ENCODE measurements at places on chromosomes 1 and 21. TPM values are rescaled to one million over a fixed set of nuclear protein-coding genes. Genes with fewer than 3 reads are reported as not detected.

DNA sequence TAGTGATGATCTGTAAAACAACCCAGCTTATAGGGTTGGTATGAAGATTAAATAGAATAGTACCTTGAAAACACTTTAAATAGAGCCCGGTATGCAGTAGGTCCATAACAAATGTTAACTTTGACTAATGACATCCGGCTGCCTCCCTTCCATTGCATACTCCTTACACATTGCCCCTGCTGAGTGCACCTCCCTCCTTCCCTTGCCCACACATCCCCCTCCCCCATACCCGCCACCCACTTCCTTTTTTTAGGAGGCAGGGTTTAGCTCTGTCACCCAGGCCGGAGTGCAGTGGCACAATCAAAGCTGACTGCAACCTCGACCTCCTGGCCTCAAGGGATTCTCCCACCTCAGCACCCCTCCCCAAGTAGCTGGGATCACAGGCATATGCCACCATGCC is 24.4 kb upstream of the ZC3H12A start:
- DNase-seq = peak; percentile 66
- peaks cover 12% of the 10 kb centered on the region for H3K4me1 ChIP-seq
- no peak overlapping the region for H3K27ac ChIP-seq
- no peaks in the 10 kb centered on the region for H3K36me3 ChIP-seq

GRCh38 chr1:84073266-84073665 is 70.8 kb upstream of the PRKACB start:
- DNase-seq = no peak
- H3K27me3 ChIP-seq = peaks cover 10% of the 10 kb centered on the region
- peaks cover 4% of the 10 kb centered on the region for H3K36me3 ChIP-seq
- H3K27ac ChIP-seq = no peak overlapping the region
- H3K4me3 ChIP-seq = no peak overlapping the region

EFNA3 gene
- total RNA-seq = 6.9 TPM

CD164L2 gene
- total RNA-seq = not detected

- no peak overlapping the region for H3K4me3 ChIP-seq
- H3K36me3 ChIP-seq = peaks cover 24% of the 10 kb centered on the region
Measured at GRCh38 chr1:26784886-26785285, 2.9 kb upstream of the PIGV start.

GRCh38 chr21:39281853-39282252 is 31.6 kb downstream of the BRWD1 start:
- DNase-seq = no peak
- no peaks in the 10 kb centered on the region for H3K4me1 ChIP-seq
- H3K27ac ChIP-seq = no peak overlapping the region
- H3K27me3 ChIP-seq = no peaks in the 10 kb centered on the region
- H3K36me3 ChIP-seq = peaks cover 17% of the 10 kb centered on the region

DNA sequence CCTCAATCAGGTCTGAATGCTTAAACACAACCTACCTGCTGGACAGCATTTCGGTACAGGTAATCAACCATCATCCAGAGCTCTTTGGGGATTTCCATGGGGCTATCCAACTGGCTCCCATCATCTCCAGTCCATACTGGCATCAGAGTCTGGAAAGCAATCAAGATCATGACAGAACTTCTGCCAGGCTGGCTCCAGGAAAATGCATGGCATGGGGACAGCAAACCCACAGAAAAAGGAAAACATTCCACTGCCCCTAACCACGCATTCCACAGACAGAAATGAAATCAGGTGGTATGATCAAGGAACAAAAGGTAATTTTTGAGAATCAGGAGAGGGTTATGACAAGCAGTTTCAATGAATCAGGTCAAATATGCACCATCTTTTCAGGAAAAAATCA is 9.1 kb upstream of the MTF1 start:
- H3K27ac ChIP-seq = no peak overlapping the region
- H3K27me3 ChIP-seq = no peaks in the 10 kb centered on the region
- no peak overlapping the region for H3K4me3 ChIP-seq

DNA sequence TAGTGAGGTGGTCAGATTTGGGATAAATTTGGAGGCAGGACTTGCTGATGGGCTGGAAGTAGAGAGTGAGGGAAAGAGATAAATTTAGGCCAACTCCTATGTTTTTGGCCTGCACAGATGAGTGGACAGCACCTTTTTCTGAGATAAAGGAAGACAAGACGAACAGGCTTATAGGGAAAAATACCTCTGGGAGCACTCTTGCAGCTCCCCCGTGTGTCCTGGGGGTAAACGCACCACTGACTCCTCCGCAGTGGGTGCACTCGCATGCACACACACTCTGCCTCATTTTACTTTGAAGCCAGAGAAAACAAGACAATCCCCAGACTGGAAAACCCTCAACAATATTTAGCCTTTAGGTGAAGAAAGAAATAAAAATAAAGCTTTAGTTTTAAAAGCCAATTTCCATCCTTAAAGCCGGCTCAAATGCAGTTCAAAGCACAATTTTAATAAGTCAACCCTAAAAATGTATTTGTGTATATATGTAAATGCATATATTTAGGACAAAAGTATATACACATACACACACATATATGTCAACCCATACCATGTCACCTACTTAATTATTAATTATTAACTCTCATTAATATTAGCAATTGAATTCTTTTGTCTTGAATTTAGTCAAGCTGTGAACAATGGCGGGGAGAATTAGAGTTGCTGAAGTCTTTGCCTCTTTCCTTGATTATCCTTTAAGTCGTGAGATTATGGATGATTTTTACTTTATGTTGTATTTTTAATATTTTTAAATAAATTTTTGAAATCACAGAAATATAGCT is 341.8 kb downstream of the ZNF326 start:
- H3K27me3 ChIP-seq = no peaks in the 10 kb centered on the region
- no peak for DNase-seq
- H3K4me1 ChIP-seq = peaks cover 6% of the 10 kb centered on the region
- no peak overlapping the region for H3K4me3 ChIP-seq
- no peak overlapping the region for H3K27ac ChIP-seq

- no peak overlapping the region for H3K4me3 ChIP-seq
- no peak overlapping the region for H3K27ac ChIP-seq
- DNase-seq = no peak
- peaks cover 3% of the 10 kb centered on the region for H3K36me3 ChIP-seq
- no peaks in the 10 kb centered on the region for H3K27me3 ChIP-seq
Measured at GRCh38 chr21:26117972-26118367, 52.6 kb downstream of the APP start.

OR2AK2 gene
- not detected for total RNA-seq

GRCh38 chr1:30798389-30799232 is 41.0 kb upstream of the LAPTM5 start:
- H3K27ac ChIP-seq = no peak overlapping the region
- H3K27me3 ChIP-seq = peaks cover 7% of the 10 kb centered on the region
- no peak for DNase-seq
- H3K4me1 ChIP-seq = no peaks in the 10 kb centered on the region
- no peak overlapping the region for H3K4me3 ChIP-seq

DNA sequence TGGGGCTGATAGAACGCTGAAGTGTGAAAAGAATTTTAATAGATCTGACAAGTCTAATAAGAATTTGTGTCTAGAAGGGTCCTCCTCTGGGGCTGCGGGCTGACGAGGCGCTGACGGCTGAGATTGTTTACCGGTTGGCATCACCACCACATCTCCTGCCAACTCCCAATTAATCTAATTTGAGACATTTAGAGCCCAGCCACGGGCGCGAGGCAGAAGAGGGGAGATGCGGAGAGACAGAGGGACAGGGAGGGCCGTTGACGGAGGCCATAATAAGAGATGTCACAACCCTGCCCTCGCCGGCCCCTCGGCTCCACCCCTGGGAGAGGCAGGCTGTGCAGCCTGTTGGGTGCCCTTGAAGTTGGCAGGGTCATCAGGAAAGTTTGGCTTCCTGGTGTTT is 109.3 kb downstream of the PAX7 start:
- no peak for DNase-seq
- H3K27ac ChIP-seq = no peak overlapping the region
- H3K4me1 ChIP-seq = no peaks in the 10 kb centered on the region
- H3K36me3 ChIP-seq = no peaks in the 10 kb centered on the region
- peaks cover 13% of the 10 kb centered on the region for H3K27me3 ChIP-seq

DNA sequence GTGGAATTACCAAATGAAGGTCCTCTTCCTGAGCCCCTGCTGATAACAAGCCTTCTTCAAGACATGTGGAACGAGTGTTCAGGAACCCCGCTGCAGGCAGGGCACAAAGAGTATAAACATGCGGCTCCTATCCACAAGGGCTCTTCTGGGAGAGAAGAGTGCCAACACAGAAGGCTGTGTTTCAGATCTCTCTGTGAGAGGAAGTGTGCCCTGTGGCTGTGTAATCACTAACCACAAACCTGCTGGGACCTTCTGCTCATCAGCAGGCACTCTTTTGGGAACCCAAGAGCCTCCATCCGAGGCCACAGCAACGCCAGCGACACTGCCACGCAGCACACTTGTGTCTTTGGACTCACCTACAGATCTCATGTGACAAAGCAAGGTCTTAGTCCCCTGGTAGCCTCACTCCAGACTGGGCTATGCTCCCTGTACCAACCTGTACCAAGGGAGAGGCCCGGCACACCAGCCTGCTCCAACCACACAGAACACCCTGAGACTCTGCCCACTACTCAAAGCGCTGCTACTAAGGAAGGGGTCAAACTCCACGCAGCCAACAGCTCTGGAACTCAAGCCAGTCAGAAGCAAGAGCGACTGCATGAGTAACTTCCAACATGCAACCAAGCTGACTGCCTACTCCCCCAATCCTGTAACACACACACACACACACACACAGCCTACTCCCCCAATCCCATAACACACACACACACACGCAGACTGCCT is 7.8 kb downstream of the PTTG1IP start:
- peak; percentile 66 for DNase-seq
- peaks cover 25% of the 10 kb centered on the region for H3K36me3 ChIP-seq
- H3K27ac ChIP-seq = peak overlapping the region; percentile 83

NBL1 gene
- total RNA-seq = 10.7 TPM

GRCh38 chr1:157641177-157641576 is 43.3 kb upstream of the FCRL4 start:
- no peak overlapping the region for H3K27ac ChIP-seq
- DNase-seq = no peak
- no peaks in the 10 kb centered on the region for H3K4me1 ChIP-seq
- peaks cover 2% of the 10 kb centered on the region for H3K27me3 ChIP-seq
- no peak overlapping the region for H3K4me3 ChIP-seq

DNA sequence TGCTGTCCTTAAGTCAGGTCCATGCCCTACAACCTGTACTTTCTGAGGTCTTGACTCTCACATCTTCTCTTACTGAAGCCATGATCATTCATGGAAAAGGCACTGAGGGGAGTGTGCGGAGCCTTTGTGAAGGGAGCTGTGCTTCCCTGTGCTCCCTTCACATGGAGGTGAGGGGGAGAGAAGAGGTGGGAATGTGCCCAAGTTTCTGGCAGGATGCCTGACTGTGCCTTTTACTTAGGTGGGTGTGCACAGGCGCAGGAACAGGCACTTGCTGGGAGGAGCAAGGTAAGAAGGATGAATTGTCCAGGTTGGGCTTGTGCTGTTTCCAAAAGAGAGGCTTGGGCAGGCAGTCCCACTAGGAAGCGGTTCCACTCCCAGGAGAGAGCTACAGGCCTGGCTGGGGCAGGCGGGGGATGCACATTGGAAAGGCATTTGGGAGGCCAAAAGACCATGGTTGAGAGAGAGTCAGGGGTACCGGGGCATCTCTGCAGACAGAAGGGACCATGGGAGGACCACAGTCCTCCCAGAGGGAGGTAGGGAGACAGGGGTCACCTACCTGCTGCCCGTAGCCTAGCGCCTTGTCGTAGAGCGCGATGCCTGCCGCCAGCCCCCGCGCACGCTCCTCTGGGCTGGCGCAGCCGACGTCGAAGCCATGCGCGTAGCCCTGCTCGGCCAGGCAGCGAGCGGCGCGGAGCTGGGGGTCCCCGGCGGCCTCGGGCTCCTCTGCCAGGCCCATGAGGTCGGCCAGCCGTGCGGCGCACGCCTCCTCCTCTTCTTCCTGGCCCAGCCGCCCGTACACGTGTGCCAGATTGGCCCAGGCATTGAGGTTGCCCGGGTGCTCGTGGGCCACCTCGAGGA is 853 bp downstream of the TTC22 start:
- peaks cover 58% of the 10 kb centered on the region for H3K4me1 ChIP-seq
- H3K36me3 ChIP-seq = no peaks in the 10 kb centered on the region
- H3K27me3 ChIP-seq = no peaks in the 10 kb centered on the region
- peak overlapping the region; percentile 77 for H3K4me3 ChIP-seq
- H3K27ac ChIP-seq = peak overlapping the region; percentile 86
- DNase-seq = no peak

KCNJ9 gene
- 0.04 TPM for total RNA-seq

INSRR gene
- total RNA-seq = 0.14 TPM

DNA sequence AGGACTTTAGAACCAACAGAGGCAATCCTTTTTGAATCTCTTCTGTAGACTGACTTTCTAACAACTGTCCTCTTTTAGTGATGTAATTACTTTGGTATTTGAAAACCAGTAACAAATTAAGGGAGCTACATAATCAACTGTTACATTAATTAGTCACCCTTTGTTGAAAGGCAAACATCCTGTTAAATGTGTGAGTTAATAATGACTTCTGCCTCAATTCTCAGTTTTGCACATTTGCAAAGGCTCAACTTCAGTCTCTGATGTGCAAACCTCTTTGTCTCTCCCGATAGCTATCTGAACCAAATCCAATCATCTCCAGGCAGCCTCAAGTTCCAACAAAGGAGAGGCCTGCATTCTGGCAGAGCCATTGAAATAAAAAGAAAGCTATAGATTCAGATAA is 135.4 kb upstream of the C8B start:
- no peaks in the 10 kb centered on the region for H3K36me3 ChIP-seq
- H3K4me3 ChIP-seq = no peak overlapping the region
- H3K4me1 ChIP-seq = no peaks in the 10 kb centered on the region
- H3K27ac ChIP-seq = no peak overlapping the region
- peaks cover 2% of the 10 kb centered on the region for H3K27me3 ChIP-seq

DNA sequence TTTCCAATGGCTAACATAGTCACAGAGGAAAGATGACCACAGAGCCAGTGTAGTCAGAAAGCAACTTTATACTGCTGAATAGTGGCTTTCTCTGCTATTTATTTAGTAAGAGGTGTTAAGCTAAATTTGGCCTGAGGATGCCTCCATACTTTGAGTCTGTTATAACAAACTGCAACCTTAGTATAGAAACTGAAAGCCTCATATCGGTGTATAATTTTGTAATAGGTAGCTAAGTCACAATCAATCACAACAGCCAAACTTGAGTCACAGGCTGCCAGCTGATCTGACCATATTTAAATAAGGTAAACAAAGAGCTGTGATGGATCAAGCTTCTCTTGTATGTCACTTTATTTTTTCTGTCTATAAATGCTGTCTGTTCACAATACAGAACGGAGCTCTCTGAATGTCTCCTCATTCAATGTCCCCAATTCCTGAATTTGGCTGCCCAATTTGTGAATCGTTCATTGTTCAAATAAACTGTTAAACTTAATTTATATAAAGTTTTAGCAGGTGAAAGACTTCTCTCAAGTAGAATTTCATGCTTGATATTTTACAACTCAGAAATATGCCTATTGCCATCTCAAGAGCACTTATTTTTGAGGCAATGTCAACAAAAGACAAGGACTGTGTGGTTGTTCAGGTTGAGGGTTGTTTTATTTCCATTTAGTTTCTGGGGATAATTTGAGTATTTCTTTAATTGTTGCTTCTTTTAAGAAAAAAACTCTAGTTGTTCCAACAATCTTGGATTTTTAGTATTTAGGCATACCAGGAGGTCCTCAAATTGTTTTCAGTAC is 339.7 kb upstream of the B3GALT2 start:
- no peak overlapping the region for H3K4me3 ChIP-seq
- H3K27me3 ChIP-seq = no peaks in the 10 kb centered on the region
- no peaks in the 10 kb centered on the region for H3K4me1 ChIP-seq

- H3K4me1 ChIP-seq = peaks cover 22% of the 10 kb centered on the region
- H3K27ac ChIP-seq = no peak overlapping the region
Measured at GRCh38 chr1:194042736-194043135, 856.3 kb upstream of the B3GALT2 start.

- H3K36me3 ChIP-seq = no peaks in the 10 kb centered on the region
- no peak overlapping the region for H3K4me3 ChIP-seq
- H3K27ac ChIP-seq = no peak overlapping the region
- DNase-seq = no peak
- H3K27me3 ChIP-seq = peaks cover 4% of the 10 kb centered on the region
- H3K4me1 ChIP-seq = no peaks in the 10 kb centered on the region
Measured at GRCh38 chr21:25670726-25671125, 31.7 kb downstream of the JAM2 start.
